Esophagus squamous epithelium (tissue), 5 donors: ENCODE measurements at places on chromosomes 6 and 20.

DNA sequence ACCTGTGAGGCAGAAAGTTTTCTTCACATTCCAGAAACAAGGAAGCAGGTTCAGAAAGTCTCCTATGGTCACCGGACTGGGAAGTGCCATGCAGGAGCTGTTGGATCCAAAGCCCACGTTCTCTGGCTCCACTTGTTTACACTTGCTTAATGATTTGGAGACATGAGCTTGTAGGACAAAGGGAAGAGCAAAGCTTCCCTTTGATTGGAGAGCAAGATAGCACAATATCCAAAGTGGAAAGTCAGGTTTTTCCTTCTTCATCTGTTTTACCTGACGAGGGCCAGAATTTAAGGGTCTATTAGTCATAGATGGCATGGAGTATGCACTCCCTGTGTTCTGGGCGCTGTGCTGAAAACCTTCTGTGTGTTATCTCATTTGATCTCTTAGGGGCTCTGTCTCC lies 81.2 kb downstream of the PDE7B start:
- DNase-seq: no peak

GRCh38 chr20:21302664-21303060 lies 469 bp upstream of the XRN2 start:
- no peak for DNase-seq

- no peak for DNase-seq
Observed at GRCh38 chr6:36786055-36786675, 53.1 kb downstream of the CPNE5 start.

GRCh38 chr6:37260444-37260843 lies 2.5 kb upstream of the TMEM217 start:
- no peak for DNase-seq

DNA sequence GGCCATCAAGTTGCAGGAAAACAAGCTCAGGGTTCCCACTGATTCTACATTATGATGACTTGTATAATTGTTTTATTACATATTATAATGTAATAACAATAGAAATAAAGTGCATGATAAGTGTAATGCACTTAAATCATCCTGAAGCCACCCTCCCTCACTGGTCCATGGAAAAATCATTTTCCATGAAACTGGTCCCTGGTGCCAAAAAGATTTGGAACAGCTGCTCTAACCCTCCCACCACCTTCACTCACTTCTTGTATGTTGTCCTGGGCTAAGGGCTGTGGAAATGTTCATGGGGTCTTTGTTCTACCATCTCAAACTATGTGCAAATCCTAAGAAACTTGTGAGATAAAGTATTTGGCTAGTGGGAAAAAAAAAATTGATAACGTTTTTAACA lies 133.8 kb downstream of the LRRC1 start:
- no peak for DNase-seq

DNA sequence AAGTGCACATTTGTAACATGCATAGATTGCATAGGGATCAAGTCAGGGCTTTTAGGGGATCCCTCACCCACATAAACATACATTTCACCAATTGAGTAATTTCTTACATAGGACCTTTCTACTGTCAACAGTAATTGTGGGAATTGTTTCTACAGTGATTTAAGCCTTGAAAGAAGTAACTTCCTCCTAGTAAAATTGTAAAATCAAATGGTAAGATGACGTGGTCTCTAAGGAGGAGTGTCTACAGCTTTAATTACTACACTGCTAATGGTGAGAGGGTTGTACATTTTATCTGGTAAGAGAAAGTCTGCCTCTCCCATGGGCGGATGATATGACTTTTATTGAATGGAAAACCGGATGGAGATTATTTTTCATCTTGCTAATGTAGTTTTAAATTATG lies 98.0 kb downstream of the RPP40 start:
- no peak for DNase-seq

DNA sequence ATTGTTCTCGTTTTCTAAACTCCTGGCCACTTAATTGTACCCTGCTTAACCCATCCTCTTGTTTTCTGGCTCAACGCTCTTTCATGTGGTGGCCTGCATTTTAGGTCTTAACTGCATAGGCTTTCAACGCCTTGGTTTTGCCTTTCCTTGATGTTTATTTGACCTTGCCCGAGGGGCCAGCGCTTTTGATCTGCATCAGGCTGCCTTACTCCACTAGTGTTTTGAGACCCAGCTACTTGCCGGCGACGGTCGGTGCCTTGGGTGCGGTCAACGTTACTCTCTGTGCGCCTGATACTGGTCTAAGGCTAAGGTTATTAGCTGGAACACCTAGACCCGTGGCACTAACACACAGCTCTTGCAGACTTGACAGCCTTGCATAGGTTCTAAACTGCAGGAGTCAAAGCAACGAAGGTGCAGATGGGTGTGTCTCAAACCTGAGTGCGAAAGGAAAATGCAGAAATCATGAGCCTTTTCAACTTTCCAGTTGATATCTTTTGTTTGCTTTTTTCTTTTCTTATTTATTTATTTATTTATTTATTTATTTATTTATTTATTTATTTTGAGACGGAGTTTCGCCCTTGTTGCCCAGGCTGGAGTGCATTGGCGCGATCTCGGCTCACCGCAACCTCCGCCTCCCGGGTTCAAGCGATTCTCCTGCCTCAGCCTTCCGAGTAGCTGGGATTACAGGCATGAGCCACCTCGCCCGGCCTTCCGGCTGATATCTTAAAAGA lies 138.8 kb downstream of the HFE start:
- no peak for DNase-seq

GRCh38 chr6:26475823-26476729 lies 18.3 kb downstream of the BTN2A1 start:
- DNase-seq: no peak

GRCh38 chr6:40437631-40438030 lies 149.5 kb downstream of the LRFN2 start:
- DNase-seq: no peak

- DNase-seq: no peak
Observed at GRCh38 chr20:731891-732560, 36.3 kb downstream of the SLC52A3 start.

GRCh38 chr6:74782346-74782745 lies 423.5 kb downstream of the COL12A1 start:
- no peak for DNase-seq

DNA sequence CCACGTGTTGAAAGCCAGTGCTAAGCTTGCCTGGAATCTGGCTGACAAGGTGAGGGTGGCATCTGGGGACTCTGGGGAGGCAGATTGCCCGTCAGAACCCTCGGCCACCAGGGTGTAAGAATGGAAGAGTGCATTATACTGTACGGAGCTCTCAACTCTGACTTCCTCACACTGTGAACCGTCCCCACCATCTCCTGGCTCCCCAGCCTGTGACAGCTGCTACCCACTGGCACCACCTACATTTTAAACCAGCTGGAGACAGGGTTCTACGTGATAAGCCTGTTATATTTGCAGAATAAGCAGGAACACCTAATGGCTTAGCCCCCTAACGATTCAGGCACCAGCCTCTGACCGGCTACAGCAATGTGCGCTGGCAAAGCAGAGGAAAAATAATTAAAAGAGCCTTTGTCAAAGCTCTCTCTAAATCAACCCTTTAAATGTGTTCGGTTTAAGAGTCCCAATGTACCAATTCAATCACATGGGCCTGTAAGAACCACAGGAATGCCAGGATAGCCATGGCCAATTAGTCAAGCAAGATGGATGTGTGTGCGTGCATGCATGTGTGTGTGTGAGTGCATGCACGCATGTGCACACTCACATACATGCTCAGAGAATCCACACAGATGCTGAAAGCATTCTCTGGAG lies 89.1 kb upstream of the TAB2 start:
- DNase-seq: no peak

- DNase-seq: no peak
Observed at GRCh38 chr6:138206862-138207261, 11.4 kb downstream of the PBOV1 start.

DNA sequence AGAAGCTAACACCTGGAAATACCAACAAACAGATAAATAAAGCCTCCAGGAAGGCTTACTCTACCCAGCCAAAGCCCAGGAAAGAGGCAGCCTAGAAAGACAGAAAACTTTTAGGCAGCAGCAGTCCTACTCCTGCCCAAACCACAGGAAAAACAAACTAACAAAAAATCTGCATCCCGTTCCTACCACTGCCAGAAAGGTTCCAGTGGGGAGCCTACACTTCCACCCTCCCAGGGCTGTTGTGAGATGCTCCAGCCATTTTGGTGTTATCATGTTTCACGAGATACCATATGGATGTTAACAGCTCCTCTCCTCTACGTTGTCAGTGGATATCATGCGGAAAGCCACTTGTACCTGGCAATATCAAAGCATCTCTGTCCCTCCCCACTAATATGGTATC lies 336.7 kb upstream of the PRND start:
- DNase-seq: no peak

GRCh38 chr6:14499309-14499708 lies 381.7 kb downstream of the CD83 start:
- DNase-seq: no peak

GRCh38 chr6:31349301-31349700 lies 7.7 kb downstream of the HLA-B start:
- DNase-seq: no peak

DNA sequence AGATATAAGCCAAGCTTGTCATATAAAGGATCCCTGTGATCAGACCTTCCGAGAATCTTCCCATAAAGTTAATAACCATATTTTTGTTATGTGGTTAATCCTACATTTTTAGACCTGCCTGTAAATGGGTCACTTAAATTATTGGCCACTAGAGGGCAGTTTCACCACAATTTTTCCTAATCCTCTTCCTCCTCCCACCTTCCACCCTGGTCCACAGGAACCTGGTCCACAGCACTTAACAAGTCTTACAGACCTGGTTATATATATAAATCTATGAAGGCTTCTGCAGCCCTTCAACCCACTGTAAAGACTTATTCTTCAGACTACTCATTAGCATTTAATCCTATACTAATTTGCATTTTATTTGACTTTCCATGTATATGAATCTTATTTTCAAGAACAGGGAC lies 28.3 kb downstream of the MRS2 start:
- DNase-seq: no peak

- DNase-seq: no peak
Observed at GRCh38 chr20:44222633-44223368, 12.2 kb upstream of the OSER1 start.

- DNase-seq: no peak
Observed at GRCh38 chr6:3227363-3228045, at the start of gene TUBB2B. TUBB2B (minus strand) TSS chr6:3227653; CDS start chr6:3227543, 110 bp downstream.

DNA sequence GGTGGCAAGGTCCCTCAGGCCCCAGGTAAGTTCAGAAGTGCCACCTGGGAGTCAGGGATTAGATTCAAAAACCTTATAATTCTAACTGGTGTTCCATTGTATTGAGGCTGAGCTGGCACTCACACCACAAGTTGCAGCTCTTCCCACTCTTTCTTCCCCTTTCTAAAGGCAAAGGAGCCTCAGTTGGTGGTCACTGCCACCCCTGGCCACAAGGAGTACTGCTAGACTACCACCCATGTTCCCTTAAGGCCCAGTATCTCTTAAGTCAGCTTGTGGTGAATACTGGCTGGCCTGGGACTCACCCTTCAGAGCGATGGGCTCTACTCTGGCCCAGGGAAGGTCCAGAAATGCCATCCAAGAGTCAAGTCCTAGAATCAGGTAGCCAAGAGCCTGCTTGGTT lies 421.1 kb upstream of the KHDRBS2 start:
- DNase-seq: no peak

DNA sequence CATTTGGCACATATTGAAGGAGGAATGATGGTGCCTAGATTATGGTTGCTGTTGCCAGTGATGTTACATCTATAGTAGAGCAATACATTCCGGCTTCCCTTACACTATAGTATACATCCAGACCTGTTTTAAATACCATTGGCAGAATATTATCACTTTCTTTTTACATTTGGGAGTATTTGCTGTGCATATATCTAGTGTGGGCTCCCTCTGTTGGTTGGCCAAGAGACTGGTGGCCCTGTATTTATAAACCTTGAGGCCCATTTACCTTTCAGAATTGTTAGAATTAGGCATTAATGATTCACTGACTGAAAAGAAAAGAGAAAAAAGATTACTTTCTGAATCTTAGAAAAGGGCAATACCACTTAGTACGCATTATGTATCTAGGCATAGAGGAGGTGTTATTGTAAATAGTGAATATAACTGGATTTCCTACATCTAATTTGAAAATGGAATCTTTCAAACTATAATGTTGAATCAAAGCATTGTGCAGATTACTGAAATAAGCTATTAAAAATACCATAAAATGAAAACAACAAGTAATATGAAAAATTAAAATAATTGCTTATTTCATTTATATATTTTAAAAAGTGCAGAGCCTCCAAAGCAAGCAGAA lies 628.8 kb upstream of the MAN1A1 start:
- DNase-seq: no peak

DNA sequence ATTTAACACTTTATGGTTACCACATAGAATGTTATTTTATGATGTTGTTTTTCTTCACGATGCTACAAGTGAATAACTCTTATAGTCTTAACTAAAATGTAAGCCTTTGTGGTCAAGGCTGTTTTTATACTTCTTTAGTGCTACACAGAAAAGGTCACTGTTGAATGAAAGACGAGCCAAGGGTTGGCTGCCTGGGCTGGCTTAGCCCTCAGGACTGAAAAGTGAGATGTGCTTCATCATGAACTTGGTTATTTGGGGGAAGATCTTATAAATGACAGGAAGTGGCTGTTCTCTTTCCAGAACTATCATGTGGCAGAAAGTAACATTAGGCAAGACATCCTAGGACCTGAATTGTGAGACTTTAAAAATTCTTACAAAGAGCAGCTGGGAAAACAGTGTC lies 404.0 kb downstream of the BTBD3 start:
- DNase-seq: no peak

DNA sequence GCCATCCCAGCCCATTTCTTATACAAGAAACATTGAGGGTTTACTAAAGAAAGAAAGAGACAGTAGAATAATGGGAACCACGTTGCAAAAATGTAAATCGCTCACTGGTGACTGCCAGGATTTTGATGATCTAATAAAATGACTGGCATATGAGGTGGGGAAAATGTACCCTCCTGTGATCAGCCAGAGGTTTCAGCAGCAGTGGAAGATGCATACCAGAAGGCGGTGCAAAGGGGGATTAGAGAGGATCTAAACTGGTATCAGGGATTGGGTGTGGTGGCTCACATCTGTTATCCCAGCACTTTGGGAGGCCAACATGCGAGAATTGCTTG lies 60.8 kb upstream of the DDR1 start:
- no peak for DNase-seq

DNA sequence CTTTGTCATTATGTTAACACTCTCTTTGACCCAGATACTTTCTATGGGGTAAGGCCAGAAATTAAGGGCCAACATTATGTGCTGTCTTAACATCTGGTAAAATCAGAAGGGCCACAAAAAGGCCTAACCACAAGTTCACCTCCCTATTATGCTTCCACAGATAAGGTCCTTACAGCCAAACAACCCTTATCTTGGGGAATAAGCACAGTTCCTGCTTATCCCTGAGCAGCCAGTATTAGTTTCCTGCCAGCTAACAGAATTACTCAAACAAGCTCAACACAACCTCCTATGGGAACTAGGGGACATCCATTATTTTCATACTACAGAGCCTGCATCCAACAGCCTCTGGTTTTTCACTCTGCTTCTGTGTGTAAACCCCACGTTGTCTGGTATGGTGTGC lies 724.8 kb downstream of the HACE1 start:
- no peak for DNase-seq

- DNase-seq: no peak
Observed at GRCh38 chr6:27839626-27840475, 72.3 kb downstream of the OR2B2 start.

GRCh38 chr6:147116056-147116455 lies 88.2 kb upstream of the STXBP5 start:
- DNase-seq: no peak
